ENCODE measurements at places on chromosomes 12 and 14.

DNA sequence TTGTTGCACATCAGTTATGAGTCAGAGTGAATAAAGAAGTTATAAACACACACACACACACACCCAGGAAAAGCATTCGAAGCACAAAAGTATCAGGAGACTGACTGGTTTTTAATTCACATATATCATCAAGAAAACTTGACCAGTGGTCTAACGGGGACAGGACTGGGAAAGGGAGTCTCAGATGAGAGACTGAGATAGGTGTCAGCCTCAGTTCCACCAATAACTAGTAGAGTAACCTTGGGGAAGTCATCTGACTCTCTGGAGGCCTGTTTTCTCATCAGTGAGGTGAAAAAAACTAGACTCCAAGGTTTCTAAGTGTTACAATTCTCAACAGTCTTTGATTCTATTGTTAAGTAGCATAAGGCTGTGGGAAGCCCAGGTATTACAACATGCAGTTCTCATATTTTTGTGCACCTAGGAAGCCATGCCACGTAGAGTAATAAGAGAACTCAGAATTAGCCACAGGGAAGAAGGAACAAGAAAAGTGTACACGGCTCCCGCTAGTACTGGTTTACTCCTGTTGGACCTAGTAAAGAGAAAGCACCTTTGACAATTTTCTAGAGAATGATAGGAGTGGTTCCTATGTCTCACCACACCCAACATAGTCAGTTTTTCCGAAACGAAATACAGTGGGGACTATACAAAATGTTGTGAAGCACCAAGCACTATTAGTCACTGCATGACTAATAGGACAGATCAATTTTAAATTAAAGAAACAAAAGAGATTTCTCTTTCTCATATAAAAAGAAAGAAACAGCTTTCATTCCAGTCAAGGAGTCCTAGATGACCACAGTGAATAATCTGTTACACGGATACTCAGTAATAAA is 5.0 kb downstream of the PPTC7 start:
- DNase-seq = no peak

- no peak for DNase-seq
These were observed 73.3 kb downstream of the PTHLH start for GRCh38 chr12:27899151-27899661.

GRCh38 chr12:59041241-59042121 is 121.2 kb upstream of the LRIG3 start:
- no peak for DNase-seq

DNA sequence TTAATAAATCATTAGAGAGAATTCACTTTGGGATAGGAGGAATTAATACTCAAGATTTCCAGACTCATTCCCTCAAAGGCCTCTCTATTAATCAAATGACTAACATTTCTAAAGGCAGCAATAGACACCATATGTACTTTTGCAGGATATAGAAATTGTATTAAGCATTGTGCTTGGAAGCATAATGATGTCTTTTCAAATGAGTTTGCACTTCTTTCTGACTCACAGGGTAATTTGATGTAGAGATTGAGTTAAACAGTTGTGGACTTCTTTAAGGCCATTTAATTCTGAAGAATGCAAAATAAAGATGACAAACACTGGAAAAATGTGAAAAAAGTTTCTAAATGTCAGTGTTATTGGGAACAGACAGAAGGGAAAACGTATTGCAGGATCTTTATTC is 63.4 kb upstream of the CSRP2 start:
- DNase-seq = no peak

DNA sequence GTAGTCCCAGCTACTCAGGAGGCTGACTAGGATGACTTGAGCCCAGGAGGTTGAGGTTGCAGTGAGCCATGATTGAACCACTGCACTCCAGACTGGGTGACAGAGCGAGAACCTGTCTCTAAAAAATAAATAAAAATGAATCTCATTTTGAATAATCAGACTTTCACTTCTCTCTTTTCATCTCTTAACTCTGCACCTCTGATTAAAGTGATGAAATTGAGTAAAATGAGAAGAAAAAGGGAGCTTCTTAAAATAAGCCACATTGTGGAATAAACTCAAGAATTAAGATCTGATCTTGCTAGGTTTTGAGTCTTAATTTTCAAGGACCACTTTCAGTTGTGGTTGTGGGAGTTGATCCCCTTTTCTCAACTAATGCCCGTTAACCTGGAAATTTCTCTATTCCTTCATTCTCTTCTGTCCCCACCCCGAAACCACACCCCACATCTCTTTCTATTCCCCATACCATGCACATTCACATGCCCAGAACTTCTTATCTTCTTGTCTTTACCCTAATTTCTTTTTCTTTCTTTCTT is 70.9 kb upstream of the ETV6 start:
- no peak for DNase-seq

- no peak for DNase-seq
These were observed 15.3 kb downstream of the CFAP251 start for GRCh38 chr12:121933522-121934308.

GRCh38 chr14:102500158-102500662 is 9.4 kb downstream of the ANKRD9 start:
- no peak for DNase-seq

GRCh38 chr14:65491274-65491673 is 78.7 kb downstream of the FUT8 start:
- DNase-seq = no peak

DNA sequence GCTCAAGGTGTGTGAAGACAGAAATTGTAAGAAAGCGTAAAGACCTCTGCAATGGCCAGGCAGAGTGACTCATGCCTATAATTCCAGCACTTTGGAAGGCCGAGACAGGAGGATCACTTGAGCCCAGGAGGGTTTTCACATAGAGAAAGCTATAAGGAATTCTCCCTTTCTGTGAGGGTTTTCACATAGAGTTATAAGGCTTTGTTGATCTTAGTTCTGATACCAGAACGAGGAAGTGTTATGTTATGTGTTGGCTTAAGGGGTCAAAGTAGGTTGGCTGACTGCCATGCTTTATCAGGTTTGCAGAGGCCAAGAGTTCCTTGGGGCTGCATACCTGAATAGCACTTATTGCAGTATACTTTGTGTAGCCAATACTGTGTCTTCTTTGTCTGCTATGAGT is 139.1 kb downstream of the ERC1 start:
- DNase-seq = no peak

DNA sequence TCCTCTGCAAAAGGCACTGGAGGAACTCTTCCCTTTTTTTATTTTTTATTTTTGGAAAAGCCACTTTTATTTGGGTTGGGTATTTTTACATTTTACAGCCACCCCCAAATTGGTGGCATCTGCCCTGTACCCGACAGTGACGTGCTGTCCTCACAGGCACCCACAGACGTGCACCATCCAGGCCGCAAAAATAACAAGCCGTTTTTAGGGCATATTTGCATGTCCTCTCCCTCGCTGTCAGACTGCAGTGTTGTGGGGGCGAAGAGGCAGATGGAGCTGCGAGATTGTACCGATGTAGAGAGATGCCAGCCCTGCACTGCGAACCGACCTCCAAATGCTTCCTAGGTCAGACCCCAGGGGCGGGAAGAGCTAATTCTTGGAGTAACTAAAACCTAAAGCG is 12.2 kb downstream of the JDP2 start:
- no peak for DNase-seq

DNA sequence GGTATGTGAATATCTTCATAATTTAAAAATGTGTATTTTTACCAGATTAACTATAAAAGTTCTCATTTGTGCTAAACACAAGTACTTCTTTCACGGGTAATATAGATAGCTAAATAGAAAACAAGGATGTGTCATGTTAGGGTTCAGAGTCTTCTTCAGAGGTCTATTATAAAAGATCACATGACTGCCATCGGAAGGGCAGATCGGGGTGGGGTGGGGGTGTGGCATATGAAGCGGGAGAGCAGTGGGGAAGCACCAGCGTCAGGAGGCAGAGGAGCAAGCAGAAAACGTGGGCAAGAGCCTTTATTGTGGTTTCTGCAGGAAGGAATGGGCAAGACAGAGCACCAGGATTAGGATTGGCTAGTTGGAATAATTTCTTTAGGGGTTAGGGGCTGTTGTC is 63.7 kb upstream of the DNM1L start:
- DNase-seq = no peak

DNA sequence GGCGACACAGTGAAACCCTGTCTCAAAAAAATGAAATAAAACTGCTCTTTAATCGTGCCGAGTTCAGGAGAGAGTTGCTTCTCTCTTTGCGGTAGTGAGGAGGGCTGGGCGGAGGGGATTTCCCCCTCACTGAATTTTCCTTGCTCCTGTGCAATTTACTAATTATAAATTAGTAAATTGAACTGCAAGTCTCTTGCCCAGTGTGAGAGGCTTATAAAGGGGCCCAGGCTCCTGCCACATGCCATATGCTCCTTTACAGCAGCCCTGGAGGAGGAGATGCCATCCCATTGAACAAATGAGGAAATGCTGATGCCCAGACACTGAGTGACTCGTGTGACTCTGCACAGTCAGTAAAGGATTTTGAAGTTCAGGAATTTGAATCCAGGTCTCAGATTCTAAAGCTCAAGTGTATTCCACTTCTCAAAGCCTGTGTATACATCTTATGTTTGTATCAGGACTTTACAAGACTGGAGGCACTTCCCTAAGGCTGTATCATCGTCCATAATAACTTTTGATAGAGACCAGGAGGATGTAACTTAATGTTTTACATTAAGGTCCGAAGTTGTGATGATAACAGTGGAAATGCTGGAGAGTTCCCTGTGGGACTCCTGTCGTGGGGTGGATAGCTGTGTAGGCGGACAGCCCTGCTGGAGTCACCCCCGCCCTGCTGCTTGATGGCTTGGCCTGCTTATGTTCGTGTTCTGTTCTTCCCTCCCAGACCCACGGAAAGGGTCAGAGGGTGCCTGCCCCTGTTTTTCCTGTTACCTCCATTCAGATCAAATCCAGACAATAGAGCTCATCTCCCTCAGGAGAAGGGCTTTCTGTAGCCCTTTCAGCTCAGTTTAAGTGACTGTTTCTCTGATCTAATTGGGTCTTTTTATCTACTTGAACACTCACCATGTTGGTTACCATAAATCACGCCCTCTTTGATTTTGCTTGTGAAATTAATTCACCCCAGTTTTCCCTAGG is 13.9 kb downstream of the PELI2 start:
- no peak for DNase-seq

- no peak for DNase-seq
These were observed 17.2 kb upstream of the SLC35F4 start for GRCh38 chr14:57883061-57883460.

- DNase-seq = no peak
These were observed 50.5 kb upstream of the RTRAF start for GRCh38 chr14:51938821-51939220.

DNA sequence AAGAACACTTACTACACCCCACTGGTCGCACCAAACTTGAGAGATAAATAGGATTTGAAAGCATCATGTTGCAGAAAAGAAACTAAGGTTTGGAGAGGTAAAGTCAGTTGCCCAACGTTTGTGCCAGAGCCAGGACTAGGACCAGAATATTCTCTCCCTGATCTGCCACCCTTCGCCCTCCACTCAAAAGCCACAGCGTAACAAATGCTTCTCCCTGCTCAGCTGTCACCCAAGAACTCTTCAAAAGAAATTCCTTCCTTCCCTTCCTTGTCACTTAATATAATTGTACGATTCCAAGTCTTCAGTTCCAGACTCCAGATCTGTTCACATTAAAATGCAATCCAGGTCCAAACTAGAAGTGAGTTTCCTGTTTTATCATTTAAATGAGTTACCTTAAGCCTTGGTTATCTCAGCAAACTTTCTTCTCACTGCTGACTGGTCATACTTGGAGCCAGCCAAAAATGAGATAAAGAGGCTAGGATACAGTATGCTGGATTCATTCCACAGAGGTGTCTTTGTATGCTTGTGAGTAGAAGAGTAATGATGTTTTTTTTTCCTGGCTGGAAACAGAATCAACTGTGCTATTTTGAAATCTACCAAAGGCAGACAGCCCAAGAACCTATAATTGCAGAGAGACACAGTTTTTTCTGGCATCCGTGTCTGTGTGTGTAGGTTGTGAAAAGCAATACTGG is 12.8 kb upstream of the PPFIBP1 start:
- DNase-seq = no peak

DNA sequence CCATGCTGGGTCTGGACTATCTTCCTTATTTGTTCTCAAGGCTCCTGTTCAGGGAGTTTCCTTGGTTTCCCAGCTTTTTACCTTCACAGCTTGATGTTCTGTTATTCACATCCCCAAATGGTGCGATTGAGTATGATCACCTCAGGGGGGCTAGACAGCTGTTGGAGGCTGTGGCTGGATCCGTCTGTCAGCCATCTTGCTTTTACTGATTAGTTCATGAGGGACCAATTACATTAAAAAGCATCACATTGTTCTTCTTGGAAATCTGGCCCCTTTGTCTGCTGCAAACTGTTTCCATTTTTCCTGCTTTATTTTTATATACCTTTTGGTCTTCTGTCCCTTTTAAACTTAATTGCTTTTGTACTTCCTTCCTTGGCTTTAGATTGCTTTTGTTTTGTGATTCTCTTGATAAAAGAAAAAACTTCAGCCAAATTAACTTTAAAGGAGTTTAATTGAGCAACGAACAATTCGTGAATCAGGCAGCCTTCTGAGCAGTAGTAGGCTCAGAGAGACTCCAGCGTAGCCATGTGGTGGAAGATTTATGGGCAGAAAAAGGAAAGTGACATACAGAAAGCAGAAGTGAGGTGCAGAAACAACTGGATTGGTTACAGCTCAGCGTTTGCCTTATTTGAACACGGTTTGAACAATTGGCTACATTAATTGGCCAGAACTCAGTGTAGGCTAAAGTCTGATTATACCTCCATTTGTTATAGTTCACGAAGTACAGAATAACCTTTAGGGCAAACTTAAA is 208.7 kb downstream of the AEBP2 start:
- no peak for DNase-seq

GRCh38 chr12:2879853-2880252 is 2.8 kb downstream of the RHNO1 start:
- no peak for DNase-seq

DNA sequence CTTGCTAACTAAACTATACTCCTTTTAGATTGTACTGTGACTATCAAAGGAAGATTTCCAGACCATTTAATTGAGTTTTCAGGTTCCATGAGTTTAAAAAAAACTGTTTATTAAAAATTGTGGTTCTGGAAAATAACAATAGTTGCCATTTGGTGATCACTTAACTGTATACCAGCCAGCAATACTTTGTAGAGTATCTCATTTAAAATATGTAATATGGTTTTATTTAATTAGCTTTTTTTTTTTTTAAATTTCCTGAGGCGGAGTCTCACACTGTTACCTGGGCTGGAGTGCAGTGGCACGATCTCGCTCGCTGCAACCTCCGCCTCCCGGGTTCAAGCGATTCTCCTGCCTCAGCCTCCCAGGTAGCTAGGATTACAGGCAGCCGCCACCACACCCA is 7.4 kb downstream of the MARK3 start:
- DNase-seq = no peak

GRCh38 chr12:50442178-50442908 is 41.7 kb downstream of the LARP4 start:
- DNase-seq = no peak

DNA sequence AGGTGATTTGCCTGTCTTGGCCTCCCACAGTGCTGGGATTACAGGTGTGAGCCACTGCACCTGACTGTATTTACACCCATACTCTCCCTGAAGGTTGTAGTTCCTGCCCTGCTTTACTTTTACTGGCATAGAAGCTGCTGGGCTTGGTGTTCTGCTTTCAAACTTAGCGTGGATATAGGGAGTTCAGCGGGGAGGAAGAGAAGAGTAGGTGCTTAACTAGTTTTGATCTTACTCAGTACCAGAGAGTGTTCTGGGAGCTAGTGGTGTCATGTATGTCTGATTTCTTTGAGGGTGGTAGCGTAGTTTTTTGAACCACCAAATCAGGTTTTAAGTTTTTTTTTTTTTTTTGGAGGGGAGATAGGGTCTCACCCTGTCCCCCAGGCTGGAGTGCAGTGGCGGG is 13.8 kb downstream of the RCOR1 start:
- no peak for DNase-seq
